ENCODE measurements at places on chromosomes 5 and 9.

GRCh38 chr9:38026840-38027527 lies 42.0 kb downstream of the SHB start:
- no peak for DNase-seq

- DNase-seq, result no peak
Observed at GRCh38 chr9:134186471-134187109, 22.2 kb upstream of the RNU6ATAC start.

GRCh38 chr5:136734628-136735027 lies 369.3 kb upstream of the TRPC7 start:
- no peak for DNase-seq

- no peak for DNase-seq
Observed at GRCh38 chr5:378976-379742, 57.6 kb downstream of the AHRR start.

- no peak for DNase-seq
Observed at GRCh38 chr9:8863069-8863468, 1063.5 kb upstream of the DMAC1 start.

- DNase-seq, result no peak
Observed at GRCh38 chr5:113188436-113188835, 211.8 kb downstream of the DCP2 start.

DNA sequence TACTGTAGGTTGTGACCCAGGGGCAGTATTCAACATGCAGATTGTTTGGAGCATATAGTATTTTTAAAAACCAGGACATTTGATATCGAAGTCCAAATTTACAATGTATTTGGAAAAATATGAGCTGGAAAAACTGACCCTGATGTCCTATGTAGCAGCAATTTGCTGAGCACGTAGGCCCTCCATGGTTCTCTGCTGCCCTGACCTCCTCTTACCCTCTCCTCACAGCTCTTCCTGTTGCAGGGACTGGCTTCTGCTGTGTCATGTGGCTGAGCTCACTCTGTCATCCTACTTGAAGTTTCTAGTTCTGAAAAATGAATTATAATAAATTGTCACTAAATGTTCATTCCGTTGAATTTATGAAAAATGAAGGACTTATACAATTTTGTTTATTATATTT lies 4.1 kb upstream of the ASPN start:
- DNase-seq, result no peak

DNA sequence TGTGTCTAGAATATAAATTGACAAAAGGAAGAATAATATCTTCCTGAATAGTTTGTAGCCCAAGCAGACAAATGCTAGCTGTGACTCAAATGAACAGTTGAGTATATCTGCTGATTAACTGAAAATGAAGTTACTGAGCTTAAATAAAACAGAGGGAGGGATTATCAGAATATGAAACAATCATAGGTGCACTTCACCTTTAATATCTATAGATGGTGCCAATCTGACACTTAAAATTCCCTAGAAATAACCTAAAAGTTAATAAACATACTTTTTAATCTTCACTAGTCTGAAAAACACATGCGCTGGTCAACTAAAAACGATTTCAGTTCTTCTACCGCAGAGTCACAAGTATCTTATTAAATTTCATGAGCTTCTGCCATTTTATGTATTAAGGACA lies 280.8 kb upstream of the RASA1 start:
- no peak for DNase-seq

DNA sequence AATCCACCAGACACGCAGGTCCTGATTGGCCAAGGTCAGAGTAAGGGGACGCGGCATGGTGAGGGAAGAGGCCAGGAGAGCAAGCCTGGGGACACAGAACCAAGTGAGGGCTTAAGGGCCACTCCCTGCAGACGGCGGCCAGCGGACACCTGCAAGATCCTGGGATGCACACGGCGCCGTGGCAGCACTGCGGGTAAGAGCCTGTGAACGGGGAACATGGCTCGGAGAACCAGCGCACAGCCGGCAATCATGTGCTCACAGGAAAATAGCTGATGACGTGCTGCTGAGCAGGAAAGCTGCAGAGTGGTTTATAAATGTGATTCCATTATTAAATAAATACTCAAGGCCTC lies 27.0 kb upstream of the NSMF start:
- DNase-seq, result no peak

DNA sequence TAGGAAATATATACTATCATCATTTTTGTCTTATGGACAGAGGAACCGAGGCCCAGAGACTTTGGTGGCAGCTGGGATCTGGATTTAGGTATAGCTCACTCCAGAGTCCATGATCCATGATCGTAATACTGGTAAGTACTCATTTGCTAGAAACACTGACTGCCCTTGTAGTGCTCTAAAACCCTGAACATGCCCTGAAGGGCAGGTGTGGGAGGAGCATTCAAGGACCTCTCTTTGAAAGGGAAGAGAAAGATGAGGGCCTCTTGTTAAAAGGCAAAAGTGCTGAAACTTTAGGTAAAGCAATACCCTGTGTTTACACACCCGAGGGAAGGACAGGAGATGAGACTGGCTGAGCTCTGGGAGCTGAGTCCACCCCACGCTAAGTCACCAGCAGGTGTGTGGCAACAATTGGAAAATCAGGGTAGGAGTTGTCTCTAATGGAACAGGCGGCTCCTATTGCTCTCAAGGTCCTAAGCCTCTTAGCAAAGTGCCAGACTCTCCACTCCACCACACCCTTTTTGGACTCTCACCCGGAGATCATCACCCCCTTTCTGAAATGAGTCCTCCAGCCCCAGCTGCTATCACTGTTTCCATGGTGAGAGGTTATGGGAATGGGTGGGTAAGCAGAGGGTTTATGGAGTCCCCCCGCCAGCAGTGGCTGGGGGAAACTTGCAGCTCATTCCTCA lies 34.8 kb downstream of the TRPC7 start:
- DNase-seq, result no peak

GRCh38 chr5:164377746-164378145 lies 872.3 kb downstream of the MAT2B start:
- DNase-seq, result no peak

- DNase-seq, result no peak
Observed at GRCh38 chr5:136016945-136017530, 11.8 kb upstream of the TGFBI start.

DNA sequence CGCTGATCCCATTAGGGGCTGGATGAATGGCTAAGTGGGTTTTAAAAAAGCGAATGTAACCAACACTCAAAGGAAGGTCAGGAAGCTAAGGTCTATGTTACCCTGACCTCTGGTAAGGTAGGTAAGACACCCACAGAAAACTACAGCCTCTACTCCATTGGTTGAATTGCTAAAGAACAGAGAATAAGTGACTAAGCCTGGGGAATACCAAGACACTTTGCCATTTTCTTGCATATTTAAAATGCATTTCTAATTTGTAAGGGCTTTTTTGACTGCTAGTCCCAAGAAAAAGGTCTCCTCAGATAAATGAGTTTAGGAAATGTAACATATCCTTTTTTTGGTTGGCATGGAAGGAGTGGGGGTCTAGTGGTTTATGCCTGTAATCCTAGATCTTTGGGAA lies 368.7 kb downstream of the BNC2 start:
- no peak for DNase-seq

DNA sequence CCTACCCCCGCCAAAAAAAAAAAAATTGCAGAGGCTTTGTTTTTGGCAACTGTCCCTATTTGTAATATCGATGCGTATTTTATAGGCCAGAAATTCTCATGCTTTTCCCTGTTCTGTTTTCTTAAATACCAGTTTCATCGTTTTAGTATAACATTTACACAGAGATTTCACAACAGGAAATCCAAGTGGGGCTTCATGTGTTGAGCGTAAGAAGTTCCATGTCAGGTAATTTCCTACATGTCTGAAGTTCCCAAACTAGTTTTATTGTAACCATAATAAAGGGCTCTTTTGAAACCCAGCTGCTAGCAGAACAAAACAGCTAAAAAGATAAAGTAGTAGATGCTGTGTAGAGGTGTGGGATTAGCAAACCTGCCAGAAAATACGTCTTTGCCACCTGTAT lies 4.2 kb downstream of the SMC5 start:
- no peak for DNase-seq

- no peak for DNase-seq
Observed at GRCh38 chr5:79840084-79840990, 150.7 kb downstream of the CMYA5 start.

- DNase-seq, result no peak
Observed at GRCh38 chr9:22356985-22357384, 89.6 kb upstream of the DMRTA1 start.

DNA sequence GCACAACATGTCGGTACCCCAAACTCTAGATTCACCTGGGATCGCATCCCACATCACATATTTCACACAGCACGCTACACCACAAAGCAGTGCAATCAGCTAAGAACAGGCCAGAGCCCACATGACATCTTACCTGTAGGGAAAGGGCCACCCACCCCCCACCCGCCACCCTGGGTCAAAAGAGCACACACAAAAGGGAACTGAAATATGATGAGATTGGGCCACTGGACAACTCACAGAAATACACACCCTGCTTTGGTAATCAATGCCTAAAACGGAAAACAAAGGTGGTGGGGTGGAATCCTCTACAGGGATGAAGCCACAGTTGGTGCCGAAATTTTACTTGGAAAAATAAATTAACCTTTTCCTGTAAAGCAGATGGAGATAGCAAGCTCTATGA lies 13.1 kb downstream of the RETREG1 start:
- no peak for DNase-seq

DNA sequence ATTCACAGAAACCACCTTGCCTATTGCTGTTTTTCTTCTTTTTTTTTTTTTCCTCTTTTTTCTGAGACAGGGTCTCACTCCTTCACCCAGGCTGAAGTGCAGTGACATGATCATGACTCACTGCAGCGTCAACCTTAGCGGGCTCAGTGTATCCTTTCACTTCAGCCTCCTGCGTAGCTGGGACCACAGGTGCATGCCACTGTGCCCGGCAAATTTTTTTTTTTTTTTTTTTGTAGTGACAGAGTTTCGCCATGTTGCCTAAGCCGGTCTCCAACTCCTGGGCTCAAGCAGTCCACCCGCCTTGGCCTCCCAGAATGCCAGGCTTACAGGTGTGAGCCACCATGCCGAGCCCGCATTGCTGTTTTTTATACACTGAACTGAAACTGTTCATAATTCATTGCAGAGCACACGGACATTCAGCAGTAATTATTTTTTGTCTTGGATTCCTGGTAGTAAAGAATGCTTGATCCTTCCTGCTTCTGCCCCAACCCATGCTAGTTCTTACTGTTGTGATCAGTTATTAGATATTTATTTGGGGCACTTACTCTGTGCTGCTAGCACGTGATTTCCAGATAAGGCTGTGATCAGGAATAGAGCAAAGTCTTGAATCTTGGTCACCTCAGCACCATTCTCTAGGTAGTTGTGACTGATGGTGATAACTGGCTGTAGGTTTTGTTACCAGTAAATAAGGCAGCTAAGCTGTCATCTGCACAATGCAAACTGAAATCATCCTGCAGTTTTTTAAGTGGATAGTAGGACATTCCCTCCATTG lies 14.0 kb downstream of the MAP3K1 start:
- no peak for DNase-seq

DNA sequence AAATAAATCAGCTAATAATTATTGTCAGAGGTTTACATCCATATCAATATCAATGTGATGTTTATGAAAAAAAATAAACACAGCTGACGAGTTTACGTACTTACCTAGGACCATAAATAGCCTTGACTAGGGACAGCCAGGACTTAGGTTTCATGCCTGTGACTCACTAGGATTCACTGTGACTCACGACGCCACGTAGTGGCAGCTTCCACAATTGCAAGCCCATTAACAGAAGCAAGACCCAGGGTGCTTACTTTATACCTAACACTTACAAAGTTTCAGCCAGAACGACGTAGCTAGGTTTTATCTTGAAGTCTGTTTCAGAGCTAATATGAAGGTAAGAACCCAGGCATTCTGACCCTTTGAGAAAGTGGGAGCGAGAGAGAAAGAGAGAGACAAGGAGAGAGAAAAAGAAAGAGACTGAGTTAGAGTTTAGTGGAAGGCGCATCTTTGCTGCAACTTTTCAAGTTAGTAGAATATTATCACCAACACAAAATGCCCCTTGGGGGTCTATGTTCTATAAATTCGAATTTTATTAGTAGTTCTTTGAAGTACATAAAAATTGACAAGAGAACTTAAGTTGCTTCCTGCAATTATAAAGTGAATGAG lies 191.2 kb downstream of the GNA14 start:
- DNase-seq, result no peak

GRCh38 chr9:91818647-91819403 lies 131.2 kb downstream of the ROR2 start:
- no peak for DNase-seq

GRCh38 chr5:80978772-80979317 lies 18.7 kb downstream of the RASGRF2 start:
- DNase-seq, result no peak

- no peak for DNase-seq
Observed at GRCh38 chr9:91663858-91664257, 240.2 kb upstream of the NFIL3 start.

DNA sequence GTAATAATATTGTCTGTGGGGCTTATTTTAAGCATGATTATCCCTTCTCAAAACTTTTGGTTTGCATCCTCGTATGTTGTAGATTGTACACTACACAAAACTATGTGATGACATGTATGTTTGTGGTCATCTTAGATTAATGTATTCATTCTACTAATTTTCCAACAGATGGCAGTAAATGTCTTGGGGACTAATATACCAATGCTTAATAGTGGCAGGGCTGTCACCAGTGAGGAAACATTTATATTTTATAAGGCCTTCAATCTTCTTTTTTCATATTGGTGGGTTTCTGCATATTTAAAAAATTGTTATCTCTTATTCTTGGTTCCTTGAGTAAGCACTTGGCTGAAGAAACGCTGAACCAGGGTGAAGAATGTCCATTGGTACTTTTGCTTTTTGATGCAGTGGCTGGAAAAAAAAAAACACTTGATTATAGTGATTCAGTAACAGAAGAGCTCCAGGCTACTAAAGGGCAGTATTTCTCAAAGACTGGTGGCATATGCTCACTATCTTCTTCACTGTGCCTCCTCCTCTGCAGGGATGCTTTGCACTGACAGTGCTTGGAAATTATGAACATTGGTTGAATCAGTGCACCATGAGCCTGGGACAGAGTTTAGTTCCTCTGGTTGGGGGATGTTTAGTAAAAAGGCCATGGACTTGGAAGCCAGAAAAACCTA lies 530.3 kb downstream of the RASEF start:
- DNase-seq, result no peak

GRCh38 chr5:41967401-41967800 lies 42.3 kb downstream of the FBXO4 start:
- no peak for DNase-seq

DNA sequence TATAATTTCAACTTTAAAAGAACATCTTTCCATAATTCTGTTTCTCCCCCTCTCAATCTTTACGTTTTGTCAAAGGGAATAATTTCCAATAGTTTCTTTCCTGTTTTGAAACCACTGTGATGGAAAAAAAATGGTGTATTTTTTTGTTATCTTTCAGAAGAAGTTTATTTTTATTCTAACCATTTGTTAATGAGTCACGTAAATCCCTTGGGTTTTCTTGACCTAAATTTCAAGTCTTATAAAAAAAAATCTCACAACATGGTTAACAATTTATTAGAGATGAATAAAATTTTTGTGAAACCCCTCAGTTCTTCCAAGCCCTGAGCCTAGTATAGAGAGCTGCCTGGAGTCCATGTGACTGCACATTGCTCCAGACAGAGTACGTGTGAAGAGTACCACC lies 106.1 kb upstream of the FBXL17 start:
- no peak for DNase-seq

GRCh38 chr9:77170991-77171699 lies 6.2 kb upstream of the VPS13A start:
- no peak for DNase-seq

Data from cortex of kidney (tissue), 1 donor.